Motor neuron (in vitro differentiated cells): ENCODE measurements at places on chromosomes 13 and 19. TPM values are rescaled to one million over a fixed set of nuclear protein-coding genes. Genes with fewer than 3 reads are reported as not detected.
A peak's percentile ranks its signal among the peaks of the same experiment; 100 is the strongest.

The CCDC8 gene
- 30.9 and 31.4 TPM in 2 replicates for total RNA-seq

The DZIP1 gene
- 48.5 and 55.4 TPM in 2 replicates for total RNA-seq

The PSG11 gene
- total RNA-seq = 1.5 TPM in 1 of 2 replicates, not detected in the other

- ATAC-seq = no peak
Measured at GRCh38 chr13:112444416-112445399, 68.6 kb downstream of the SPACA7 start.

- ATAC-seq = no peak
Measured at GRCh38 chr19:55189403-55189835, 9.3 kb upstream of the SYT5 start.

DNA sequence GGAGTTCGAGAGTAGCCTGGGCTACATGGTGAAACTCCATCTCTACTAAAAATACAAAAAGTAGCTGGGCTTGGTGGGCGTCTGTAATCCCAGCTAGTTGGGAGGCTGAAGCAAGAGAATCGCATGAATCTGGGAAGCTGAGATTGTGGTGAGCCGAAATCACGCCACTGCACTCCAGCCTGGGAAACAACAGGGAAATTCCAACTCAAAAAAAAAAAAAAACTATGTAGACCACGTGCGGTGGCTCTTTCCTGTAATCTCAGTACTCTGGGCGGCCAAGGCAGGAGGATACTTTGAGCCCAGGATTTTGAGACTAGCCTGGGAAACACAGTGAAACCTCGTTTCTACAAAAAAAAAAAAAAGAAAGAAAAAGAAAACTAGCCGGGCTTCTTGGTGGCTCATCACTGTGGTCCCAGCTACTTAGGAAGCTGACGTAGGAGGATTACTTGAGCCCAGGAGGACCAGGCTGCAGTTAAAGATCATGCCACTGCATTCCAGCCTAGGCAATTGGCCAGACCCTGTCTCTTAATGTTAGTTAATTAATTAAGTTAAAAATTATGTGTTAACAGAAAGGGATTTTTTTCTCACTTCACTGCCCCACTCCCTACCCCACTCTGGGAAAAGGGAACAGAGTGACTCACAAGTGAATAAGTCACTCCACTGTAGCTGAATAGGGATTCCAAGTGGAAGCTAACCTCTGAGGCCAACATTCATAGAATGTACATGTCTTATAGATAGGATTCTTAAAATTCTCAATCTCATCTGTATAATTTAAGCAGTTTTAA, 2.2 kb downstream of the ZNF83 start:
- ATAC-seq = no peak

DNA sequence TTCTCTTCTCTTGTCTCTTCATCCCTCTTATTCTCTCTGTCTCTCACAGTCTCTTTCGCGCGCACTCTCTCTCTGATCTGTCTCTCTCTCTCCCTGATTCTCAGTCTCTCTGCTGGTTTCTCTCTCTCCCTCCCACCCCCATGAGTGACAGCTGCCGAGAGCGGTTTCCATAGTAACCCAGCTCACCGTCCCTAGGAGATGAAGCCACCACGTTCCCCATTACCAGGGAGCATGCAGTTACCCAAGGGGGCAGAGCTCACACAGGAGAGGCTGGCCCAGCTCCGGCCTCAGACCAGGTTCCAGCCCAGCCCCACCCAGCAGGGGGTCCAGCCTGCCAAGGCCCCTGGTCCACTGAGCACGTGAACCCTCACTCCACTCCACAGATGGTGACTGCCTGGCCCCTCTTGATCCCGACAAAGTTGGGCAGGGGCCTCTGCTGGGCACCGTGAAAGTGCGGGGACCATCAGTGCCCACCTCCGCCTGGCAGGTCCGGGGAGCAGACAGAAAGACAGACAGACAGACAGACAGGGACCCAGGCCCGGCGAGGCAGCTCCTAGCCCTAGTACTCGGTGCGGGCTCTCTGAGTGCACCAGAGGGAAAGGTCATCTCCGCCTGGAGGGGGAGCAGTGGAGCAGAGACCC, 50.6 kb downstream of the CELF5 start:
- peak; percentile 20 for ATAC-seq

DNA sequence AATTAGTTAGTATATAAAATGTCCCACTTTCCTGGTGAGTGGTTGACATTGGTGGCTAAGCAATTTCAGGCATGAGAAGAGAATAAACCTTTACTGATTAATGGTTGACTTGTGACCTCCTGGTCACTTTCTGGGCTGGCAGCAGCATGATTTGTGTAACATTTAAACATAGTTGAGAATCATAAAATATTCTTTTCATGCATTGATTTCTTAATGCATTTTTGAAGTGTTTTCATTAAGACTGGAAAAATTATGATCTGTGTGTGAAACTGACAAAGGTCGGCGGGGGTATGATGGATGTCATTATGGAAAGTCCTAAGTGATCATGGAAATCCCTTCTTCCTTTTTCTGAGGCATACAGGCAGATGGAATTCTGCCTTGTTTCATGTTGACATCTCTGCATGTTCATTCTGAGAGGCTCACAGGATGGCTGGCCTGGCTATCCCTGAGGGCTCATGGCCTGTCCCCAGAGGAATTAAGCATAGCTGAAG, 98.7 kb upstream of the RNF113B start:
- ATAC-seq = peak; percentile 92
